Activated T-cell treated with anti-CD3 and anti-CD28 coated beads, Interleukin-2, amount 50 U/mL, for 72 hours (primary cell): ENCODE measurements at places on chromosomes 5 and 9.
A peak's percentile ranks its signal among the peaks of the same experiment; 100 is the strongest.

- DNase-seq = no peak
Measured at GRCh38 chr5:122182491-122182921, 53.2 kb downstream of the ZNF474 start.

DNA sequence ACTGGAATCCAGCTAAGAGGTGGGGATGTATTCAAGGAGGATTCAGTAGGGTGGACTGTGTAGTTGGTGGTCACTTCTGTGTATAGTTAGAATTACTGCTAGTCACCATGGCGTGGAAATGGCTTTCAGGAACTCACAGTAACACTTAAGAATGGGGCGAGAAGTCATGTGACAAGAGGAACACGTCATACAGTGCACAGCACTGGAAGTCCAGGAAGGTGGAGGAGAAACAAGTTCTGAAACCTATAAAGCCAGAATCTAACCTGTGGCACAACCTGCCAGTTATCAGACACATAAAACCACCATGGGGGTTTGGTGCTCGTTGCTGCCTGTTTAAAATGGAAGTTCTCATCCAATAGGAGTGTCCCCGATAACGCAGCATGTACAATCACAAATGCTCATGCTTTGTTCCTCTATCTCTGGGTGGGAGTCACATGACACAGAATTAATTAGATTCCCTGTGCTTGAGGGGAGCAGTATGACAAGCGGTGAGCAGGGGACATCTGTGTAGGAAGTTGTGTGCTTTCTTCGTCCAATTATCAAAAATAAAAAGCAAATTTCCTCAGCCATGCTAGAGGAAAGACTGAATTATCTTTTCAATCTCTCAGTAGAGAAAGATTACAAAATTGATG is 193.0 kb downstream of the SPOCK1 start:
- DNase-seq = no peak

GRCh38 chr5:158538506-158539074 is 561.1 kb downstream of the EBF1 start:
- DNase-seq = no peak

- DNase-seq = no peak
Measured at GRCh38 chr5:127011153-127011552, 19.2 kb downstream of the MARCHF3 start.

DNA sequence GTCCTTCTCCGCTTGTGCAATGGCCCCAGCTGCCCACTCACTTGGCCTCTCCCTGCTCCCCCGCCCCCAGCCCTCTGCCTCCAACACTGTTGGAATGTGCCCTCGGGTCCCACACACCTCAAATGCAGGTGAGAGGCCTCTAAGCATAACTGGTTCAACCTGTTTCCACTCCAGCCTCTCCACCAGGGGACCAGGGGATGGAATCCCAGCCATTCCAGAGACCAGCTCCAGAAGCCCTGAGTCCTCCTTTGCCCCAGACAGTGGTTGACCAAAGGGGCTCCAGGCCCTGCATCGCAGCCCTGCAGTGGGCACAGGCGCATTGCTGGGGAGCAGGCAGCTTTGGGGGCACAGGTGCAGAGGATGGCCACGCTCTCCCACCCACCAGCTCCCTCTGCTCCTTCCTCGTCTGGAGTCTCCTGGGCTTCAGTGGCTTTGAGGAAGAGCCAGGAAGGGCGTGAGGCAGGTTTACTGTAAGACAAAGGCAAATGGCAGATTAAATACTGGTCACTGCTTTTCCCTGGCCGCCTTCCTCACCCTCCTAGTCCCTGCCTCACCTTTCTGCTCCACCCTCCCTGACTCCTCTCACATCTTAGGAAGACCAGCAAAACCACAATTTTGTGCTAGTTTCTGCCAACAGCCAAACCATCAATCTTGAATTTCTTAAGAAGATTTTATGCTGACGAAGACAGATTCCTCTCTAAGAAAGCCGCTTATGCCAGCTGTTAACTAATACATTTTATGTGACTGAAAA is 29.1 kb upstream of the IRX2 start:
- no peak for DNase-seq

DNA sequence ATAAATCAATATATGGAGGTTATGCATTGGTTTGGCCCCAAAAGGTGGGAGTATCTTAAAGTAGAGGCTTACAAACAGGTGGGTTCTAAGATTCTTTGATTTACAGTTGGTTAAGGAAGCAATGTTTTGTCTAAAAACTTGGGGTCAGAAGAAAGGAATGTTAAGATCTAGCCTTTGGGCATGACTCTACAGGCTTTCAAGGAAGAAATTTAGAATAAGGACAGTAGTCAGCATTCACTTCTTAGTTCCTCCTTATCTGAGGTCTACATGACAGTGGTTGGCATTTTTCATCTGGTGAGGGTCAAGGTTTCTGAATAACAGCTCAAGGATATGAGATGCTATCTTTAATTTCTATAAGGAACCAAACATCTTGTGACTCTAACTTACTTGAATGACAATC is 122.8 kb downstream of the CAMK4 start:
- no peak for DNase-seq

DNA sequence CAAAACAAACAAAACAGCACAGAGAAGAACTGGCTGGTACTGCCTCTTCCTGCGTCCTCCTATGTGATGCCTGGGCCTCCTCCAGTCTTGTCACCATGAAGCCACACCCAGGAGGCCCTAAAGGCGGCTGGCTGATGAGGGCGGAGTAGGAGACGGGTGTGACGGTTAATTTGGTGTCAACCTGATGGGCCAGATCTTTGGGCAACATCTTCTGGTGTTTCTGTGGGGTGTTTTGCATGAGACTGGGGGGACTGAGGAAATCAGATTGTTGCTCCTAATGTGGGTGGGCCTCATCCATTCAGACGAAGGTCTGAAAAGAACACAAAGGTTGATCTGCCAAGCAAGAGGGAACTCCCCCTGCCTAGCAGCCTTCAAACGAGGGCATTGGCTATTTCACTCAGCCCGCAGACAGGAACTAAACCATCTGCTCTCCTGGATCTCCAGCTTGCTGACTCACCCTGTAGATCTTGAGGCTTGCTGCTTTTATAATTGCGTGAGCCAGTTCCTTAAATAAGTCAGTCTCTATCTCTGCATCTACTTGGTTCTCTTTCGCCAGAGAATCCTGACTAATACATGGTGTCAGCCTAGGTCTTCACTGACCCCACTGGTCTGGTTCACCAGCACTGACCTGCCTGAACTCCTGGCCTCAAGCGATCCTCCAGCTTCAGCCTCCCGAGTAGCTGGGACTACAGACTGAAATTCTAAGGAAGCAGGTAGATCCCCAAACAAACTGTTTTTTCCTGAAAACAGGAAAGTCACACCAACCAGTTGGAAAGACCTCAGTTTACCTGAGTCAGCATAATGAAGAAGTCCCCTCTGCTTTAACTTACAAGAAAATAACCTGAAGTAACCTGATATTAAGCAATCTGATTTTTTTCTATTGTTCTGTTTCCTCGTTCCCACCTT is 12.8 kb upstream of the ZFP62 start:
- peak; percentile 8 for DNase-seq

DNA sequence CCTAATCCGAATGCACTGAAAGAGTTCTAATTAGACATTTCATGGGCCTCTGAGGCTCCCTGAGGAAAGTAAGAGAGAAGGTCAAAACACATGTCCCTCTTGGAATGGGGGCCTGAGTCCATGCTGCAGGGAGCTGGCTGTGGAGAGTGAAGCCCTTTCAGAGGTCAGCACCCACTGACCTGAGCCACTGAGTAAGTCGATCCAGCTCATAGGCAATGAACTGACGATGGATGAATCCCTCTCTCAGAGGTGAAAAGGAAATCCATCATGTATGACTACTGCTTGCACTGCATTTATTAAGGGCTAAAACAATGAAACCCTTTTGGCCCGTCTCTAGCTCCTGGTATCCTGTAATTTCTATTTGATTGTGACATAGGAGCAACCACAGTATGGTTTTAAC is 288.9 kb upstream of the VLDLR start:
- no peak for DNase-seq

DNA sequence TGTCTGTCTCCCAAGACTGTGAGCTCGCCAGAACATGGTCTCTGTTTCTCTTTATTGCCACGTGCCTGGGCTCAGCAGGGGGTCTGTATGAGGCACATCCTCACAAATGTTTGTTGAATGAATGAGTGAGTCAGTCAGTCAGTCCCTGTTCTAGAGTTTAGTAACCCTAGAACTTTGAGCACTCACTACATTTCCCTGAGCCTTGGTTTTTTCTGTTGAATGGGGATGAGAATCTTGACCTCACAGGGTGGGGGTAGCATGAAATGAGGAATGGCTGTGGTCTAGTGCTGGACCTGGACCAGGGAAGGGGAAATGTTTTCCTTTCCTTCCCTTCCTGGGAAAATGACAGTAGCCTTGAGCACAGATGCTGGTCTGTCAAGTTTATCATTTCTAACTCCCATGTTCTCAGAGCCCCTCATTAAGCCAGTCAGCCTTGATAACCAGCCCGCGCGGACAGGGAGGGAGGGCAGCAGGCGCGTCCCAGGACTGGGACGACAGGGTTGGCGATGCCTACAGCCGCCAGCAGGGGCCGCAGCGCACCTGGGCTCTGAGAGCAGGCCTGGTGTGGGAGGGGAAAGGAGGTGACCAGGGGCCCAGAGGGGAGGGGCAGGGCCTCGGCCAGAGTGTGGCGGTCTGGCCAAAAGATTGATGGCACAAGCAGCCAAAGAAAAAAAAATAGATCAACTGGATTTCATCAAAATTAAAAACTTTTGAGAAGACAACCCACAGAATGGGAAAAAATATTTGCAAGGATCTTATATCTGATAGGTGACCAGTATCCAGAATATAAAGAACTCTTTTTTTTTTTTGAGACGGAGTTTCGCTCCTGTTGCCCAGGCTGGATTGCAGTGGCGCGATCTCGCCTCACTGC is 24.1 kb upstream of the WNK2 start:
- peak; percentile 81 for DNase-seq

DNA sequence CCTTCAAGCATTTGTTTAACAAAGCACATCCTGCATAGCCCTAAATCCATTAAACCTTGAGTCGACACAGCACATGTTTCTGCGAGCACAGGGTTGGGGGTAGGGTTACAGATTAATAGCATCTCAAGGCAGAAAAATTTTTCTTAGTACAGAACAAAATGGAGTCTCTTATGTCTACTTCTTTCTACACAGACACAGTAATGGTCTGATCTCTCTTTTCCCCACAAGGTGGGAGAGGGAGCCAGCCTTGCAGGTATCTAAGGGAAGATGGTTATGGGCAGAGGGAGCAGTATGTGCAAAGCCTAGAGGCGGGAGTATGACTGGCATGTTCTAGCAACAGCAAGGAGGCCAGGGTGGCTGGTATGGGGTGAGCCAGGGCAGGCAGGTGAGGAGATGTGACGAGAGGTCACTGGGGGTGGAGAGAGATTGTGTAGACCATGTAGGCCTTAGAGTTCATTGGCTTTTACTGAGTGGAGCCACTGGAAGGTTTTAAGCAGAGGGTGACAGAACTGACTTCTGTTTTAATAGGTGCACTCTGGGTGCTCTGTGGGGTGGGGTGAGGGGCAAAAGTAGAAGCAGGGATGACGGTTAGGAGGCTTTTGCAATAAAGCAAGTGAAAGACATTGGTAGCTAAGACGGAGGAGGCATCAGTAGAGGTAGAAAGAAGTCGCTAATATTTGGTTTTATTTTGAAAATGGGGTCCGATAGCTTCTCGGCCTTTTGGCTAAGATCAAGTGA is 5.1 kb upstream of the RPS14 start:
- DNase-seq = no peak

DNA sequence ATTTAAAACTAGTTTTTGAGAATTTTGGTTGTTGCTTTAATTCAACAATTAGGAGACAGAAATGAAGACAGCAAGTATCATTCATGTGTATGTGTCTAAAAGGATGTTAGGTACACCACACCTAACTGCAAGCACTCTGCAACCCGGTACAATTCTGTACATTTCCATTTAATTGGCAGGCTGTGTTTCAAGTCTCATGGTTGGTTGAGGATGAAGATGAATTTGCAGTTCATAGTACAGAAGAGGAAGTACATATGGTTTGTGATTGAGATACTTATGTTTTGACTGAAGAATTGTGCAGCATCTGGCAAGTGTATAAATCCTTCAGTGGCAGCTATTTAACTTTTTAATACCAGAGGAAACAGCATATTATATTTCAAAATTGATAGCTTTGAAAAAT is 628.7 kb upstream of the ZNF608 start:
- DNase-seq = no peak

DNA sequence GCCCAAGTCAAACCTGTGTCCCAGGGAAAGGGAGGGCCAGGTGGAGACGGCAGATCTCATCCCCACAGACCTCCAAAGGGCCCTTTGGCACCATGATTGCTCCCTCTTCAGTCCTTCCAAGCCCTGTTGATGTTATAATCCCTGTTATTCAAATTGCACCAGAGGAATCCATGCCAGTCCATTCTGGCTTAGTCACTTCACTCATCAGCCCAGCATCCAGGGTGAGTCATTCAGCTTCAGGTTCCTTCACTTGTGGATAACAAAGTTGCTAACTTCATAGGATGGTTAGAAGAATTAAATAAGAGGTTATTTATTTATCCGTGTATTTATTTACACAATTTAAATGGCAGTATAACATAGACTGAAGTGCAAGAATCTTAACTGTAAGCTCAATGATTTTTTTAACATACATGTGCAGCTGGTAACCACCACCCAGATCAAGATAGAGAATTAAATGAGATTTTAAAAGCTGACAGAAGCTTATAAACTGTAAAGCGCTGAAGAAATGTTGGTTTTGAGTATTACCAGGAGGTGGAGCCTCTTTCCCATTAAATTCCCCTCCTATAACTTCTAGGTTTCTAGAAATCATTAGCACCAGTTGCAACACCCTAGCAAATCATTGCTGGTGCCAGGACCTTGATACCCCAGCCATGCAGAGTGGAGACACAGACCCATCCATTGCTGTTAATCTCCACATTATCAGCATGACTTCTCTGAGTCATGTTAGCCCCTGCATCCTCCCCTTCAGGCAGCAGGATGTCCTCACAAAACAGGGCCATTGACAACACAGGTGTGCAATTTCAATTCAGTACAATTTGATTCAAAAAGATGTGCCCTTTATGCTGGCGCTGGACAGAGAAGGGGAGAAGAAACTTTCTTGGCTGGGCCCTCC is 77.4 kb downstream of the SEC61B start:
- no peak for DNase-seq

DNA sequence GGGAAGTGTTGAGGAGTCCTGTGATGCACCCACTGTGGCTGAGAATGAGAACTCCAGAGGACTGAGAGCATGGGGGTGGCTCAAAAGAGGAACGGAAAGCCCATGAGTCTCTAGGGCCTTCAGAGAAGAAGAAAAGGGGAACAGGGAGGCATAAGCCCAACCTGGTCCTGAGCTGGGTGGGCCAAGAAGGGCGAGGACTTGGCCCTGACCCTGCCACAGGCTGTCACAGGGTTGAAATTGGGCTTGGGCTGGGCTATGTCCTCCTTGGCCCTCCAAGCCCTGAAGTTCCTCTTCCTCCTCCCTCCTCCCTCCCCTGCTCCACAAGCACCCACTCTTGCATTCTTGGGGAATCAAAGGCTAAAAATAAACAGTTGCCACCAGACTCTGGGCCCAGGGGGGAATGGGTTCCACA is 49.3 kb upstream of the PPARGC1B start:
- no peak for DNase-seq

- no peak for DNase-seq
Measured at GRCh38 chr5:114782869-114783268, 386.8 kb downstream of the TRIM36 start.

GRCh38 chr5:68332080-68332451 is 116.5 kb downstream of the PIK3R1 start:
- no peak for DNase-seq
